NT2/D1 (cell line): ENCODE measurements at places on chromosomes 6 and 20.

DNA sequence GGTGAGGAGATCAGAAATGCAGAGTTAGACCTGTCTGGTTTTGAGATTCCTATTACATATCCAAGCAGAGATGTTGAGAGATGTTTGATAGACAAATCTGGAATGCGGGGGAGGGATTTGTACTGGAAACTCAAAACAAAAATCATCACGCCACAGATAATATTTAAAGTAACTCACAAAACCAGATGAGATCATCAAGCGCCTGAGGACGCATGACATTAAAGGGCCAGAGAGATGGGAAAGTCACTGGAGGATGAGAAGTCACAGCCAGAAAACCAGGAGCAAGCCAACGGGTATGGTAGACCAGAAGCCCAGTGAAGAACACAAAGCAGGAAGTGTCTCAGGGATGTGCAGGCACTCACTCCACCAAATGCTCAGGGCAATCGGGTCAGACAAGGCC, 87.7 kb downstream of the DLL1 start:
- no peak for DNase-seq

DNA sequence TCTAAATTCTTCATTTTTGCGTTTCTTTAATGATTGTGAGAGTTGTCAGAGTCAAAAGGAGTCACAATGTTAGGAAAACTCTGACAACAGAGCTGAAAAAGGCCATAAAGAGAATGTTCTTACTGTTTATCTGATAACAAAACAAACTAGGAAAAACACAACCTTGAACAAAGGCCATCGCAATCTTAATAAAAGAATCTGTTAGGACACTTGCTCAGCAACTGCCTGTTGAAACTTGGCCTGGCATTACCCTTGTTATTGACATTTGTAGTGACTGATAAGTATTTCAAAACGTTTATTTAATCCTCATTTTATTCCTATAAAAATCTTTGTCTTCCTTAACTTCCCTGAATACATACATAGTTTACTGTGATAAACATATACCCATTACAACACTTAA, 15.7 kb downstream of the GSTA1 start:
- no peak for DNase-seq

- DNase-seq = no peak
Observed at GRCh38 chr6:168226061-168226752, 93.4 kb downstream of the DACT2 start.

DNA sequence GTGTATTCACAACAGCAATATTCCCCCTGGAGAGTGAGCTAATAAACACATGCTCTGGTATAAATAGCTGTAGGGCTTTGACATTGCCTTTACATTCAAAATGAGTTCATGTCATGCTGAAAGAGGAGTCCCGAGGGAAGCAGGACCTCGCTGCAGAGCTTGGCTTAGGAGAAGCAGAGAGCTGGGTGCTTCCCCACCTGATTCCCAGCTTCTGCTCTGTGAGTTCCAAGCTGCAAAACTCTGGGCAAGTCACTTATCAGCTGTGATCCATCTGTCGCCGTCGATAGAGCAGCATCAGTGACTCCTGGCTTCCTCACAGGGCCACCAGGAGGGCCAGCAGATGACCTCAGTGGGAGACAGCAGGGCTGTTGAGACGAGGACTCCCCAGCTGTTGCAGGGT, 241.8 kb downstream of the ANKRD60 start:
- no peak for DNase-seq

DNA sequence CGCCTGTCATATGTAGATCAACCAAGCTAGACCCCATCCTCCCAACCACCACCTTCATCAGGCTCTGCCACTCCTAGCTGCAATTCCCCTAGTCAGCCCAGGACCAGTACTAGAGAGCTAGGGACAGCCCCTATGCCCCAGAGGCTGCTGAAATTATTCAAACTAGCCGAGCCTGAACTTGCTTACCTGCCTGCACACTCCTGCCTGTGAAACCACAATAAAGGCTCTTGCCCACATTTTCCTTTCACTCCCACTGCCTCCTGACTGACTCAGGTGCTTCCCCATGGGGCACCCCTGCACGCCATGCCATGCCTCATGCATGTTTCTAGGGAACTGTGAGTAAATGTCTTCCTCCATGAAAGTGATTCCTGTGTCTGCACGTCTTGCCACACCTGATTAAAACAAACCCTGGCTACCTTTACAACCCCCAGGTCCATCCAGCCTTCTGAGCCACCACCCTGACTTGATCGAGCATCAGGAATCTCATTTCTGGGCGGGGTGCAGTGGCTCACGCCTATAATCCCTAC, 66.5 kb upstream of the IER3 start:
- DNase-seq = no peak

- DNase-seq = no peak
Observed at GRCh38 chr6:170147832-170148708, 142.8 kb downstream of the DLL1 start.

DNA sequence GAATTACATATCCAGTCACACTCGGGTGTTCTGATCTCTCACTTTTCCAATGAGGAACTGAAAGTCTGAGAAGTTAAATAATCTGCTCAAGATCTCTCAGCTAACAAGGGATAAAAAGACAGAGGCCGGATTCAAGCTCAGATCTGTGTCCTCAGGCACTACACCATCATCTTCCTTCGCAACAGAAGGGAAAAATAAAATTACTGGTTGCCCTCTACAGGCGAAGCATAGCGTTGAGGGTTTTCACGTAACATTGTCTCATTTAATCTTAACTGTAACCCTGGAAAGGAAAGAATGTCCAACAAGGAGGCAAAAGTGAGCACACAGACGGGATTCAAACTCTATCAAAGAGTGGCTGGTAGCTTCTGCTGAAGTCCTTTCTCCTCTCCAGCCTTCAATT, 67.8 kb upstream of the ANKEF1 start:
- DNase-seq = no peak

- DNase-seq = no peak
Observed at GRCh38 chr20:44731657-44732056, 14.0 kb upstream of the KCNK15 start.

GRCh38 chr20:35527122-35527769, 2.2 kb downstream of the C20orf173 start:
- no peak for DNase-seq

- DNase-seq = no peak
Observed at GRCh38 chr6:106702046-106702445, 72.7 kb downstream of the QRSL1 start.
